Cerebellar cortex (tissue), 1 donor: ENCODE measurements at places on chromosomes 5 and 9.

DNA sequence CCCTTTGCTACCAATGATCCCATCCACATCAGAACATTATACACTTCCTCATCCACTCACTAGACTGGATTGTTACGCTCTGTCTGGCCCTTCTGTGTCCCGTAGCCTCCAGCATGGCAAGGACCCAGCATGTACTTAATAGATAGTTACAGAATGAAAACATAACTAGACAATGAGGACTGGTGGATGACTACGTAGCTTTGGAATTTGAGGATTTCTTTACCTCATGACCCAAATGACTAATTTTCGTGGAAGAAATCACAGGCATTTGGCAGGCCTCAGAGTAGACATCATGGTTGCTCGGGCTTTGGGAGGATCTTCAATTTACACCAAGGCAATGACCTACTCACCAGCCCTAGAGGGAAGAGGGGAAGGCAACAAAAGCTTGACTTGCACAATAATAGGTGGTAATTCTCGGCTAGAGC is 299.8 kb downstream of the TLE1 start:
- no peak for DNase-seq

DNA sequence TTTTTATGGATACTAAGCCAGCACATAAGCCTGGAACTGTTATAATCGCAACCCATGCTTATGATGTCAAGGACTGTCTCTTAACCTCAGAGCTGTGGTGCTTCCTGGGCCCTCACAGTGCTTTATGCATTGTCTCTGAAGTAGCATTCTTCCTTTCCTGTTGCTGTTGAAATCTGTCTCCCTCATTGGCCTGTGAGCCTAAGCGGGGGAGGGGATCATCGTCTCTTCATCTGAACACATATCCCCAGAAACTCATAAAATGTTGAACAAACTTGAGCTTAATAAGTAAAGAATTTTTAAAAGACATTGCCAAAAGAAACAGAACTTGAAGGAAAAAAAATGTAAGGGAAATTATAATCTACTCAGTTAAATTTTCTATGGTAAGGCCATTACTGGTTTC is 80.3 kb downstream of the SGCD start:
- no peak for DNase-seq

DNA sequence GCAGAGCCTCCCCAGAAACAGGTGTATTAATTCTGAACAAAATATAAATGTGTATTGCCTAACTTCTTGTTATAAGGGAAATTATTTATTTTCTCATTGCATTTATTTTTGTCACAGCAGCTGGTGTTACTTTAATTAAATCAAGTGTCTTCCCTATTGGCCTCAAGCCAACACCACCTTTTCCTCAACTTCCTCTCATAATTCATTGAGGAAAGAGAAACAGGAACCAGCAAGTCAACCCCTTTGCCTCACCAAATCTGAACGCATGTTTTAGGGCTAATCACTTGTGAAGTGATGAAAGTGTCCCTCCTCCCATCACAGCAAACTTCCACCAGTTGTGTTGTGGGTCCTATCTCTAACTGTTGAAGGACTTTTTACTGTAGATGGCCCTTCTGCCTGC is 73.1 kb downstream of the DIRAS2 start:
- no peak for DNase-seq

DNA sequence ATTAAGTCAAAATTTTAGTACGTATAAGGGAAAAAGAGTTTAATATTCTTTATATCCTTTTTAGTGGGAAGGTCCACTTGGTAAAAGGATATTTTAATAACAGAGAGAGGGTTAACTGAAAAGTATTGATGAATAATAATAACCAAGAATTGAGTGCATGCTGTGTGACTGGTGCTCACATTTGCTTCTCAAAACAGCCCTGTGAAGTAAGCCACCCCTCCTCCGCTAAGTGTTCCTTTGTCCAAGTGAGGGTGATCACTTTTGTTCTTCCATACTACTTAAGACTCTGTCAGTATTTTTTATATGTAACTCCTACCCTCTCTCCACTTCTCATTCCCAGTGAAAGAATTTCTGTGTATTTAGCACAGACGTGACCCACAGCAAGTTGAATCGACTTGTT is 51.5 kb downstream of the SLC44A1 start:
- DNase-seq, result no peak

- DNase-seq, result no peak
Measured at GRCh38 chr9:79687131-79687447, 115.3 kb downstream of the TLE4 start.

DNA sequence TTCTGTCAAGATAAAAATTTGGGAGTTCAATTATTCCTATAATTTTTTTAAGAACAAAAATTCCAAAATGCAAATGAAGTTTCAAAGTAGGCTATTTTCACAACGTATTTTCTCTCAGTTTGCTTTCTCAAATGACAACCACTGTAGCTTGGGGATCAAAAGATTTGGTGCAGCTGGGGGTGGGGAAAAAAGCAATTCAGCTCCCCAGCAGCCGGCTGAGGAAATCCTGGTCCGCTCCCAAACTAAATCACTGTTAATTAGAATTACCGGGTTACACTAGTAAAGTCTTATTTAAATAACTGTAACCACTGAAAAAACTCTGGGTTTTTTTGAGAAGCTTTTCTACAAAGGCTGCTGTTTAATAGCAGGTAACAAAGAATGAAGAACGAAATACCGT is 5.7 kb downstream of the NR6A1 start:
- DNase-seq, result no peak

DNA sequence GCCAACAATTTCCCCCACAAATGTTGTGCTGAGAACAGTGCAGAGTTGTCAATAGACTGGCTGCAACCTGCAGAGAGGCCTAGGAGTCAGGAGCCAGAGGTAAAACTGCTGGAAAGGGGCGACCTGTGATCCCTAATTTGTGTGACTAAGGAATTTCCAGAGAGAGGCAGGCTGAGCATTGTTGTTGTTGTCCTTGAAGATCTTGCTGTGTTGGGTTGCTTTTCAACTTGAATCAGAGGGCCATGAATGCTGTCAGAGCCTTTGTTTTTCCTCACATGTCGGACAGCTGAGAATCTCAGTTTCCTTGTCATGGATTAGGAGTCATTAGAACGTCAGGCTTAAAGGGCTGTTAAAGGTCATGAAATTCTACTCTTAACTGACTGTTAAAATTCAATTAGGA is 134.6 kb upstream of the ASTN2 start:
- DNase-seq, result no peak

DNA sequence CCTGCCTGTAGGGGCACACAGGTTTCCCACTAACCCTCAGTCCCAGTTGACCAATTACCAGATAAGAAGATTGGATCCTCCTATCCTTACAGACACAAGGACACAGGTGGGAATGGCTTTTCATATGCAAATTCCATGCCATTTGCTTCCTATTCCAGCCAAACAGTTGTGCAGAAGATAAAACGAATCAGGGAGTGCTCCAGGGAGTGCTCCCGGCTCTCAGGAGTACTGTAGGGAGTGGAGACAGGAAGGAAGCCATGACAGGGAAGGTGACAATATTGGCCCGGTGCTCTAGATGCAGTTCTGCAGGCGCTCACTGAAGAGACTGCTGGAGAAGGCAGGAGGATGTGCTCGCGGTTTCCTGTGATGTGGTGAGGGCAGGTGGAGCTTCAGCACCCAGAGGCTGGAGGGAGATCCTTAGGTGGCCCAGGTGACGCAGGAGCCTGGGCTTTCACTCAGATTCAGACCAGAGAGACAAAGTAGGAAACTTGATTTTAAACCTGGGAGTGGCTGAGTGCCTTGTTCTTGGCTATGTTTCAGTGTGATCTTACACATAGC is 260.0 kb downstream of the AUH start:
- no peak for DNase-seq

GRCh38 chr9:100619194-100619593 is 41.3 kb downstream of the CAVIN4 start:
- DNase-seq, result no peak

GRCh38 chr9:76419782-76420380 is 25.7 kb upstream of the RFK start:
- DNase-seq, result peak; percentile 3

DNA sequence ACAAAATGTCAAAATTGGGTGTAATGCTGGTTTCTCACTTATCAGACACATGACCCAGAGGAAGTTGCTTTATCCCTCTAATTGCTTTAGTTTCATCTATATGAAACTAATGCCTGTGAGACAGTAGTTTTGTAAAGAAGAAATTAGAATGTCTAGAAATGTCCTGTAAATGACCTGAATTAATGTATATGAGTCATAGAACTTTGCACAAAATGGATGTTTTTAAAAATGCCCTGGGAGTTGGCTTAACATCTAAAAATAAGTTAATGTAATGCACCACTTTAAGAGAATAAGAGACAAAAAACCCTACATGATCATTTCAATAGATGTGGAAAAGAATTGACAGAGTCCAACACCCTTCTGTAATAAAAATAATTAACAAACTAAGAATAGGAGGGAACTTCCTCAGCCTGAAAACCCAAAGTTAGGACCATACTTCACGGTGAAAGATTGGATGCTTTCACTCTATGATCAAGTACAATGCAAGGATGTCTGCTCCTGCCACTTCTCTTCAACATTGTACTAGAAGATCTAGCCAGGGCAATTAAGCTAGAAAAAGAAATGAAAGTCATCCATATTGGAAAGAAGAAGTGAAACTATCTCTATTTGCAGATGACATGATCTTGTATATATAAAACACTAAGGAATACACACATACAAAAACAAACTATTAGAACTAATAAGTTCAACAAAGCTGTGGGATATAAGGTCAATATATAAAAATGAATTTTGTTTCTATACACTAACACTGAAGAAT is 117.9 kb downstream of the MELK start:
- DNase-seq, result no peak

GRCh38 chr5:67802766-67803165 is 412.8 kb upstream of the PIK3R1 start:
- DNase-seq, result no peak

DNA sequence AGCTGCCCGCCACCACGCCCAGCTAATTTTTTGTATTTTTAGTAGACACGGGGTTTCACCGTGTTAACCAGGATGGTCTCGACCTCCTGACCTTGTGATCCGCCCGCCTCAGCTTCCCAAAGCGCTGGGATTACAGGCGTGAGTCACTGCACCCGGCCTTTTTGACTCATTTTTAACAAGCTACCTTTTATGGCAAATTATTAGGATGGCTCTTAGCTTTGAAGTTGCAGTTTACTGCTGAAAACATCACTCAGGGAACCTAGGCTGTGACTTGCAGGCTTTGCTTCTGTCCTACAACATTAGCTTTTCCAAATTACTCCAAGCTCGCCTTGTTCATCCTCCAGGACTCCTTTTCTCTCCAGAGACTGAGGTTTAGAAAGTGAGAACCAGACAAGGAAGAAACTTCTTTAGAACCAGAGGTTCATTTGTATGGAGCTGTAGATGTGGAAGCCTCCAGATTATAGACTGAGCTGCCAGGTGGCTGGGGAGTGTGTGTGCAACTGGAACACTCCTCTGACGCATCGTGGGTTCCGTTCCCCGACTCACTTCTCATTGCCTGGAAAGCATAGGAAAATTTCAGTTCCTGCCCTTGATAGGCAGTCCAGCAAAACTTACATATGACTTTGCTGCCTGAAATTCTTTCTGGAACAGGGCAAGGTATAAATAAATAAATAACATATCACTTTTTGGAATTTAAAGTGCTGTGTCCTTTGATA is 23.8 kb upstream of the SPTAN1 start:
- no peak for DNase-seq

DNA sequence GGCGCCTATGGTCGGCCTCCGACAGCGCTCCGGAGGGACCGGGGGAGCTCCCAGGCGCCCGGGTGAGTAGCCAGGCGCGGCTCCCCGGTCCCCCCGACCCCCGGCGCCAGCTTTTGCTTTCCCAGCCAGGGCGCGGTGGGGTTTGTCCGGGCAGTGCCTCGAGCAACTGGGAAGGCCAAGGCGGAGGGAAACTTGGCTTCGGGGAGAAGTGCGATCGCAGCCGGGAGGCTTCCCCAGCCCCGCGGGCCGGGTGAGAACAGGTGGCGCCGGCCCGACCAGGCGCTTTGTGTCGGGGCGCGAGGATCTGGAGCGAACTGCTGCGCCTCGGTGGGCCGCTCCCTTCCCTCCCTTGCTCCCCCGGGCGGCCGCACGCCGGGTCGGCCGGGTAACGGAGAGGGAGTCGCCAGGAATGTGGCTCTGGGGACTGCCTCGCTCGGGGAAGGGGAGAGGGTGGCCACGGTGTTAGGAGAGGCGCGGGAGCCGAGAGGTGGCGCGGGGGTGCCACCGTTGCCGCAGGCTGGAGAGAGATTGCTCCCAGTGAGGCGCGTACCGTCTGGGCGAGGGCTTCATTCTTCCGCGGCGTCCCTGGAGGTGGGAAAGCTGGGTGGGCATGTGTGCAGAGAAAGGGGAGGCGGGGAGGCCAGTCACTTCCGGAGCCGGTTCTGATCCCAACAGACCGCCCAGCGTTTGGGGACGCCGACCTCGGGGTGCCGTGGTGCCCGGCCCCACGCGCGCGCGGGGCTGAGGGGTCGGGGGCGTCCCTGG is 561 bp downstream of the DAPK1 start:
- DNase-seq, result no peak

DNA sequence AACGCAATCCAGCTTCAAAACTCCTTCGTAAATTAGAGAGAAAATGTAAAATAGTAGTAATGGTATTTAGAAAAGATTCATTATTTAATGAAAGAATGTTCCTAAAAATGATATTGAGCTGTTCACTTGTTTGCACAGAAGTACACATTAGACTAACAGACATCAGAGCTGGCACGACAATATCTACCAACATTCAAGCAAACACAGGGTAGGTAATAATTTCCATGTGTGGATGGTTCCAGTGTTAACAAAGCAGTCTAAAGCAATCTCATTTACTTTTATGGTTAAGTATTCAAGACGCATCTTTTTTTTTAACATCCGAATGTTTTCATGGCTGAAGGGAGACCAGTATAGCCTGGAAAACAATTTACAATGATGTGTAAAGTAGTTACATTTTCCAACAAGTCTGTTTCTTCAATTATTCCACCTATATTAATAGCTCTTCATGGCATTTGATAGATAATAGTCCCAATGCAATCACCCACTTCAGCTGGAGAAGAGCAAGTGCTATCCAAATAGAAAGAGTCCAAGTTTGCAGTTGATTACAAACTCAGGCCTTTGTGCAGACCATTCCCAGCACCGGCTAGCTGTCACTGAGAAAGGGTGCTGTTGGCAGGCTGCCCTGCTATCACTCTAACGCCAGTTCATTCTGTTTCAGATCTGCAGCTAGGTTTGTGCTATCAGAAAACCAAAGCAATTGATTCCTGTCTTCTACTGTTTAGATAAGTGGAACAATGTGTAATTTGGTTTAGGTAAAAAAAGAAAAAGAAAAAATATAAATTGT is 458.8 kb downstream of the DTWD2 start:
- DNase-seq, result no peak

DNA sequence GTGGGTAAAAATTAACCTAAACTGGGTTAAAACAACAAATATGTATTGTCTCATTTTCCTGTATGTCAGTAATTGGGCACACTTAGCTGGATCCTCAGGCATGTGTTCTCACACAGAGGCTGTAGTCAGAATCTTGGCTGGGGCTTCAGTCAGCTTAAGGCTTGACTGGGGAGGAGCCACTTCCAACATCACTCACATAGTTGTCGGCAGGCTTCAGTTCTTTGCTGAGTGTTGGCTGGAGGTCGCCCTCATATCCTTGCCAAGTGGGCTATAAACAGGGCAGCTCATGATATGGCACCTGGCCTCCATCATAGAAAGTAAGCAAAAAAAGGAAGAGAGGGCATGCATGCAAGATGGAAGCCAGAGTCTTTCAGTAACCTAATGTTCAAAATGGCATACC is 173.0 kb downstream of the GIN1 start:
- no peak for DNase-seq
